ENCODE measurements at places on chromosomes 3 and 15.

DNA sequence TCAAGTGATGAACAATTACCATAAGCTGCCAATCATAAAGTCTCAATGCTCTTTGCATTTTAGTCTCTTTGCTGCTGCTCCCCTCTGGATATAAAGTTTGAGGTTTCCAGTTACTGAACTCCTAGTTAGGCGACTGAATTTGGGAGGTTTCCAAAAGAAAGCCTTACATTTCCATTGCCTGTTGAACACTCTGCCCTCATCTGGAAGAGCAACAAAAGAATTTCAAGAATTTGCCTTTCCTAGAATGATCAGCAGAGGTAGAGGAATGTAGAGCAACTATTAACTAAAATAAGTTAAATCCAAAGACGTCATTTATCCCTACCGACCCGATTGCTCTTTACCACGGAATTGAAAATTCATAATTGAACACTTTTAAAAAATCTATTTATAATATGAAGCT is 53.4 kb upstream of the PRICKLE2 start:
- no peak for DNase-seq

GRCh38 chr3:71152039-71152891 is 431.3 kb downstream of the FOXP1 start:
- DNase-seq: no peak

GRCh38 chr3:60206206-60206605 is 1045.0 kb downstream of the FHIT start:
- no peak for DNase-seq

DNA sequence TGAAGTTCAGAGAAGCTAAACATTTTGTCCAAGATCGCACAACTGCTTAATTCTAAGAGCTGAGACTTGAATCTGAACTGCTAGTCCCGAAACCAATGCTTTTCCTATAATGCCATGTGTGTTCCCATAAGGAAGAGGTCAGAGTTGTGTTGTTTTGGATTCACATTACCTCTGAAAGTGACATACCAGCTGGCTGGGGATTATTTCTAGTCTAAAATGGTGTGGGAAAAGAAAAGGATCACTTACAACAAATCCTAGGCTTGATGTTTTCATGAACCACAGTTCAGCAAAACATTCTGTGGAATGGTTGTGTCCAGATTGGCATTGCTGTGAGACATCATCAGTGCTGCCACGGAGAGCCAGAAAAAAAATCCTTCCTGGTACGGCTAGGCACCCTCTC is 35.0 kb upstream of the LRRC3B start:
- no peak for DNase-seq

DNA sequence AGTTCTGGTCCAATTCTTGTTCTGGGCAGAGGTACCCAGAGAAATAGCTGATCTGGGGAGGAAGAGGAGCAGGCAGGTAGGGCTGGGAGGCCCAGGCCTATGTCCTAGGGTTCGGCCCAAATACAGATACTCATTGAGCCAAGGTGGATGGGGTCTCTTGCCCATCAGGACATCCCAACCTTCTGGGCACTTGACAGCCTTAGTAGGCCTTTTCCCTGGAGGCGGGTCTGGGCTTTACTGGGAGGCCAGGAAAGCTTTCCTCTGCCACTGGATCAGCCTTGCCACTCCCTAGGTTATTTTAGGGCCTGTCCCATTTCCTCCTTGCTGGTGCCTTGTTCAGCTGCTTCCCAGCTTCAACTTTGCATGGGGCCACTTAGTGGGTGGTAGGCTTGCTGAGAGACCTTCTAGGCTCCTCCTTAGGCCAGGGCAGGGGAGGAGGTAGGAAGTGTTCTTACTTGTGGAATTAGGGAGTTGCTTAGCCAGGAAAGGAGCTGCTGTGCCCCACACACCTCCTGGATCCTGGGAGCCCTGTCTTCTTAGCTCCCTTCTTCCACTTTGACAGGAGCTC is 9.7 kb downstream of the TEX264 start:
- no peak for DNase-seq

DNA sequence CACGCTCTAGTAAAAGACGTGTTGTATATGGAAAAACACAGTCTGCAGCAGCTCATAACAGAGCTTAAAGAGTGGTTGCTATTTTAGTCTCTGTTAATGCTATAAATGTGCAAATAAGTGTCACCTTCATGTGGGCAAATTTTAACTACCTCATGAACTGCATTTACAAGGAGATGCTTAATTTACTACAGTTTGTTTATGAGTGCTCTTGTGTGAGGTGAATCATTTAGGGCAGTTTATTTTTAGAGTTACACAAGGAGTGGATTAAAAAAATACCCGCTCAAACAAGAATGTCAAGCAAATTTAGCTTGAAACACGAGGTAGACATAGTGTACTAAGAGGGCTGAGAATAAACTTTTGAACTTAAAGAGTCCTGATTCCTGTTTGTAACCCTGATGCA is 579.0 kb downstream of the MFSD1 start:
- DNase-seq: no peak

DNA sequence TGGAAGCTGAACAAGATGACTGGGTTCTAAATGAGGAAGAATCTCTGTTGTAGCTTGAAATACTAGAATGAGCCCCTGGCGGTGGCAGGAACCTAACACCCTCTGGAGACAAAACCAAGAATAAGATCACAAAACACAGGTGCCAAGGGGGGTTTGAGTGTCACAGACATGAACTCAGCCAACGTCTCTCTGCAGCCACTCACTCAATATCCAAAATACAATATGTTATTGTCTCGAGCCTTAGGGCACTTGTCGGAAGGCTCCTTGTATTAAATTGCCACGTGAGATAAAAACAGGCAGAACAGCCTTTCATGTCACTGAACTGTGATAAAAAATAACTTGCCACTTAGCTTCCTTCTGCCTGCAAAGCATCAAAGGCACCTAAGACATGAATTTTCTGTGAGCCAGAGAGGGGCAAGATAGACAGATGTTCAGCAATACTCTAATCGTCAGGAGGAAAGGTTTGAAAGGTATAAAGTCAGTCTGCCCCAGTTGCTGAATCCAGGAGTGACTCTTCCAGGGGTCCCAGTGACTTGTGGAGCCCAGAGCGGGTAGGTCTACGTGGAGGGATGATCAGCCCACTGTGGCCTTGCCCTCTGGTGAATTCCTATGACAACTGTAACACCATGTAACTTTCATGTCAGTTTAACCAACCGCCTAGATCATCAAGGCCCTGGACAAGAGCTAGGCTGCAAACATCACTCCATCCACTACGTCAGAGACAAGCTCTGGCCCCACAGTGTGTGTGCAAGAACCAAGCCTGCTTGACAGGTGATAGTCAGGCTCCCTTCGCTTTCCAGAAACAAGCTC is 165.2 kb downstream of the OSBPL10 start:
- no peak for DNase-seq

GRCh38 chr15:32646291-32646690 is 4.8 kb downstream of the SCG5 start:
- no peak for DNase-seq

DNA sequence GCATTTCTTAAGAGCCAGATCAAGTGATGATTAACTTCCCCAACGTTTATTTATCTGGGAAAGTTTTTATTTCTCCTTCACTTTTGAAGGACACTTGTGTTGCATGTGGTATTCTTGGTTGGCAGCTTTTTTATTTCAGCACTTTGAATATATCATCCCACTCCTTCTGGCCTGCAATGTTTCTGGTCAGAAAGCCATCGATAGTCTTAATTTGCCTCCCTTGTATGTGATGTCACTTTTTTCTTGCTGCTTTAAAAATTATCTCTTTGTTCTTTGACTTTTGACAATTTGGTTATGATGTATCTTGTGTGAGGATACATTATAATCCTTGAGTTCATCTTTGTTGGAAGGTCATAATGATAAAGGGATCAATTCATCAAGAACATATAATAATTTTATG is 503.2 kb downstream of the OTOL1 start:
- DNase-seq: no peak

DNA sequence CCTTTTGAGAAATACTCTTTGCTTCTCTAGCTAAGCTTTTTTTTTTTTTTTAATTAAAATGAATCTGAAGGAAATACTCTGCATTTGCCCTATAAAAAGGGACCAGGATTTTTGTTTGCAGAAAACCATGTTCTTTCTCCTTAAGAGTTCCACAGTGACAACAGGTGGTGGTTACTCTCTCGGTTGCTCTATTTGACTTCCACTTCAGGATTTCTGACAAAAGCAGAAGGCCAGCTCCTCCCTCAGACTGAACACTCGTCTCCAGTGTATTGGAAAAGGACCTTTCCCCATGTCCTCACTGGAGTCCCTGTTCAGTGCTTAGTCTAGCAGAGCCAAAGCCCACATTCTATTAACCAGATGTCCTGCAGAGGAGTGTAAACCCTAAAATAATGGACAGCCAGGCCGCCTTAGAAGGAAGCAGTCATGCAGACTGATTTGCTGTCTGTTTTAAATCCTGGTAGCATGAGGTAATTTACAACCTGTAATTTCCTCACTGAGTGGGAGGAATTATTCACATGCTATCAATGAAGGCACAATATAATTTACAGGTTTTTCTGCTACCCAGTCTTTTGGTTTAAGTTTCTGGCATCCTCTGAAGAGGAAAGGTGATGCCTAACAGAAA is 599.3 kb downstream of the PYDC2 start:
- no peak for DNase-seq

DNA sequence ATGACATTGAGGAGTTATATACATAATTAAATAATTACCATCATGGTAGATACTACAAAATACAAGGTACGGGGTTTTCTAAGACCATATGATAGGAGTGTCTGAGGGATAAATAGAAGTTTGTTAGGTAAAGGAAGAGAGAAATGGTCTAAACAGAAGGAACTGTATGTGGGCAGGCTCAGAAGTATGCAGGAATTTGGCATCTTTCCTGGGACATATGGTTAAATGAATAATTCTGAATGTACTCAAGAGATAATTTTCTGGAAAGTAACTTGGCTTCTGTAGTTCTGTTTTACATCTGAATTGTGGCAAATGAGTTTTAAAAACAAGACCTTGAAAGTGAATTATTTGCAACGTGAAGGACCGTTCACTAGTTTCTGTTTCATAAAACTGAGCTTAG is 17.5 kb downstream of the LMCD1 start:
- no peak for DNase-seq

DNA sequence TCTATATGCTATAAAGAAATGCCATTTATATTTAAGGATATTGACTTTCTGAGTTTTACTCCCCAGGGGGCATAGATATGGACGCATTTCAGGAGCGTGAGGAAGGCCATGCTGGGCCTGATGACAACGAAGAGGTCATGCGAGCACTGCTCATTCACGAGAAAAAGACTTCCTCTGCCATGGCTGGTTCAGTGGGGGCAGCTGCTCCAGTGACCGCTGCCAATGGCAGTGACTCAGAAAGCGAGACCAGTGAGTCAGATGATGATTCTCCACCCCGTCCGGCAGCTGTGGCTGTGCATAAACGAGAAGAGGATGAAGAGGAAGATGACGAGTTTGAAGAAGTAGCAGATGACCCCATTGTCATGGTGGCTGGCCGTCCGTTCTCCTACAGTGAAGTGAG is 38.4 kb downstream of the GTF2E1 start:
- no peak for DNase-seq

GRCh38 chr15:95770196-95770595 is 560.3 kb upstream of the NR2F2 start:
- DNase-seq: no peak

DNA sequence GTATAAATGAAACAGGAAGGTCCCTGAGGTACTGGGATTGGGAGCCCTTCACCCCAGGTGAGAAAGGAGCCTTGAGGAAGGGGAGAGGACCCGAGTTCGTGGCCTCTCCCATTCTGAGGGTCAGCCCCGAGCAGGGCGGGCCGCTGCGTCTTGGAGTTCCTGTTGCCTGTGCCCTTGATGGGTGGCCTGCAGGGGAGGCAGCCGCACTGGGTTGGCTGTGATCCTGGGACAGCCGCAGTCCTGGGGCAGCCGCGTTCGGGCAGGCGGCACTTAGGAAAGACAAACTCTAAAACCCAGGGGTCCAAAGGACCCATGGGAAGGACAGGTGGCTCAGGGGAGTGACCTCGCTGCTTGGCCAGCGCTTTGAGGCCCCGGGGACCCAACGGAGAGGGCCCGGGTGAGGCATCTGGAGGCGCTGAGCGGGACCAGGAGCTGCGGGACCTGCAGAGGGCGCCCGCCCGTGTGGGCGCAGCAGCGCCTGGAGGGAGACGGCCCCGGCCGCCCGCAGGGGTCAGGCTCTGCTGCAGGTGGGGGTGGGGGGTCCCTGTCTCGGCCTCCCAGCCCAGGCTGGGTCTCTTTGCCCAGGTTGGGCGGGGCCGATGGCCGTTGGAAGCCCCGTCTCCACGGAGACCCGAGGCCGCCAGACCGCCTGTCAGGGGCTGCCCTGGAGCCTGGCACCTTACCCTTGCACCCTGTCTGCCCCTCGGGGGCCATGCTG is 65.1 kb downstream of the HMCES start:
- no peak for DNase-seq

DNA sequence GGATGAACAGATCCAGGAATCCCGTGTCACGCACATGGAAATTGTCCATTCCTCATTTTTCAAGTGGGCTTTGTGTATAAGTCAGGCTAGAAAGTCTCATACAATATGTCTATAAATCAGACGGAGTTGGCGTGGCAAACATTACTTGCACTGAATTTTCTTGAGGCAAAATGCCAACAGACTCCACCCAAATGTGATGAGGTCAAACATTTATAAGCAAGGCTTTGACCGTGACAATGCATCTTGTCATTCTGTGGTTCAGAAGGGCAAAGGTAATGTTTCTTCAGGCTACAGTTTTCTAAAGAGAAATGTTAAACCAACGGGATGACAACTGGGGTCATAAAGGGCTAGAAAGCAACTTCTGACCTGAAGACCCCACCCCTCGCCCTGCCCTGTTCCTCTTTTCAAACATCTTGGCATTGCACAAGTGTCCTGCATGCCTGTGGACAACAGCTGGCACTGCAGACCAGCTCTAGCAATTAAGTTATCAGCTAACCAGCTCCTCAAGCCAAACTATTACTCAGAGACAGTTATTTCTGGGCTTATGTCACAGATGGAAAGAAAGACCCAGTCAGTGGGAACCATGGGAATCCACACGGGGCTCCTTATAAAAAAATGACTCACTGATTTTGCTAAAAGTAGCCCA is 36.5 kb upstream of the SPTBN5 start:
- DNase-seq: no peak

DNA sequence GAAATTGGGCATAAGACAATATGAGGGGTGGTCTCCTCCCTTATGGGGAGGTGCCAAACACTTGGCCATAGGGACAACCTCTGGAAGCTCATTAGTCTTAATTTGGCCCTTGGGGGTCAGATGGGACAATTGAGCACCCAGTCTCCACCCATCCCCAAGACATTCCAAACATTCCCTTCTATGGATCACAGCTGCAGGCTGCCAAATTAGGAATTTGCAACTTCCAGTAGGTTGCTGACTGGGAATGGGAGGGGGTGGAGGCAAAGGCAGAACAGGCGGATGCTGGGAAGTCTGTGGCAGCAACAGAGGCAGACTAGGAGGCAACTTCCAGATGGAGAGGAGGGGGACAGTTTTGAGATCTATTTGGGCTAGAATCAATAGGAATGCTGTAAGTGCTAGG is 1.4 kb upstream of the PDHB start:
- no peak for DNase-seq

Measured in activated T-helper 1 cell treated with anti-CD3 and anti-CD28 coated beads, Interleukin-2, amount 50 U/mL, for 16 hours (primary cell).